Effector CD8-positive, alpha-beta T cell (primary cell): ENCODE measurements at places on chromosomes 12 and 14.

GRCh38 chr14:33679461-33680225, 271.2 kb downstream of the EGLN3 start:
- no peak for DNase-seq

GRCh38 chr12:131903270-131904255, 9.1 kb downstream of the ULK1 start:
- no peak for DNase-seq

- DNase-seq, result no peak
These were observed 114.1 kb downstream of the PAPOLA start for GRCh38 chr14:96616161-96616721.

DNA sequence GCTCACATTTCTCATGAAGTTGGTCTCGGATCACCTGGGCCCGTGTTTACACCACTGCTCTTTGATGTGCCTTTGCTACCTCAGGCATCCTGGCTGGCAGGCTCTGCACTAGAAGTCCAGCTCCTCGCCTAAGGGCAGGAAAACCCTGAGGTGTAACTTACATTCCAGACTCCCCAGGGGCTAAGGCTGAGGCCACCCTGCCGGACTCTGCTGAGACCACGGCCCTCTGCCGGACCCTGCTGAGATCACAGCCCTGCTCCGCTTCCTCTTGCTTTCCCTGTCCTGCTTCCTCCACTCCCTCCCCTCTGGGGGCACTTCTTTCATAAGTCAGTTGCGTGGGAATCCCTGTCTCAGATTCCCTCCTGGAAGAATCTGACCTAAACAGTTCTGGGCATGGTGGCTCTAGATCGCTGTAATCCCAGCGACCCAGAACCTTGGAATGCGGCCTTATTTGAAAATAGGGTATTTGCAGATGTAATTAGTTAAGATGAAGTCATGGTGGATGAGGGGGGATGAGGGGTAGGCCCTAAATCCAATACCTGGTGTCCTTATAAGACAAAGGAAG, 17.2 kb downstream of the RILPL1 start:
- no peak for DNase-seq

- DNase-seq, result no peak
These were observed 12.7 kb downstream of the LTBP2 start for GRCh38 chr14:74599321-74599761.
